ENCODE measurements at places on chromosomes 2 and 18. TPM values are rescaled to one million over a fixed set of nuclear protein-coding genes. Genes with fewer than 3 reads are reported as not detected.

DNA sequence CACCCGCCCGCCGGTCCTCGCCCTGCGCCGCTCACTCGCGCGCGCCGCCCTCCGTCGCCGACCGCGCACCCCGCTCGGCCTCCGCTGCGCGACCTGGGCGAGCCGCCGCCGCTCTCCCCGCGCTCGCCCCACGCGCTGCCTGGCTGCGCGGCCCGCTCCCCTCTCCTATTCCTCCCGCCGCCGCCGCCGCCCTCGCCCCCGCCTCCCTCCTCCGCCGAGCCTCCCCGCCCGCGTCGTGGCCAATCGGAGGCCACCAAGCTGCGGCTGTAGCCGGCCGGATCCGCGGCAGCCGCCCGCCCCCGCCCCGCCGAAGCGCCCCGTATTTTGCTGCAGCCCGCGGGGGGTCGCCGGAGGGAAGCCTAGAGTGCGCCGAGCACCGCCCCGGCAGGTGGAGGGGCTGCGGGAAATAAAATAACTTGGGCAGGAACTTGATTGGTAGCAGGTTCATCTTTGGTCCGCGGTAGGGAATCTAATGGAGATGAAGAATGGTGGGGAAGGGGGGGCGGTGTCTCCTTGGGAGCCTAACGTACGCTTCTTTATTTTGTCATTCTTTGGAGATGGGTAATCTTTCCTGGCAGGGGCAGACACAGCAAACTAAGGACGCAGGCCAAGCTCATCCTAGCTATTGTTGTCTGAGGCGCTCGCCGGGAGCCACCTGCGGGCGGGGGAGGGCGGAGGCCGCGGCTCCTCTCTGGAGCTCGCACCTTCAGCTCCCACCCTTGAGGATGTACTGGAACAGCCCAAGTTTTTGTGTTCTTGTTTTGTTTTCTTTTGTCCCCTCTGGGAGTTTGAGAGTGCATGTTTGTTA lies 1.1 kb upstream of the CDH2 start:
- peak; percentile 47 for DNase-seq

DNA sequence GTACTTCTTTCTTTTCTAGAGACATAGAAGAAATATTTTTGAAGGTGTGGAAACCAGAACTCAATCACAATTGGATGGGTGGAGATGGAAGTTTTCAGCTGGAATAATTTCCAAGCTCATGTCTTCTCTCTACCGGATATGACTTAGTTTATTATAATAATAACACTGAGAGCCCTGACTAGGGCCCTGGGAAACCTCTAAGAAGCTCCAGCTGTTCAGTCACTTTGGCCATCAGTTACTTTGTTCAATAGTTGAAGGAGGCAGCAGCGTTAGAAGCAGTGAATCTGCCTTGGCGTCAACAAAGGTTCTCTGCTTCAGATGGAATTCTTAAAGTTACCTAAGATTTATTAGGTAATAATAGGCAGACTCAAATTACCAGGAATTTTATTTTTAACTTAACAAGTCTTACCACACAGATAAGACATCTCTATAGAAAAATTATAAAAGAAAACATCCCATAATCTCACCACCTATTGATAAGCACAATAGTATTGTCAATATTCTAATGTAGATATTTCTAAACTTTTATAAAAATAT lies 293.8 kb upstream of the CHAC2 start:
- DNase-seq: no peak

DNA sequence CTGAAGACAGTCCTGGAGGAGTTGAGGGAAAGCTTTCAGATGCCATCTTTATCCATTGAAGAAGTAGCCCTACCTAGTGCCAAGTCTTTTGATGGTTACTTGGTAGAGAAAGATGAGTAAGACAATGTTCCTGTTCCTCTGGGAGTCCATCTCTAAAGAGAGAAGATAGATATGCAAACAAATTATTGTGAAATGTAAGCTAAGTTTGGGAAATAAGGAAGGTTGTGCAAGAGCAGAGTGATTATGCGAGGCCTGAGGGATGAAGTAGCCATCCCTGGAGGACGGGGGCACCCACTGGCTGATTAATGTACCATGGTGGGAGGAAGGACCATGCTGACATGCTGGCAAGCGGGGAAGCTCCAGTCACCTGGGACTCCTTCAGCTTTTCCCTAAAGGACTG lies 994 bp upstream of the DTNA start:
- DNase-seq: peak; percentile 69

DNA sequence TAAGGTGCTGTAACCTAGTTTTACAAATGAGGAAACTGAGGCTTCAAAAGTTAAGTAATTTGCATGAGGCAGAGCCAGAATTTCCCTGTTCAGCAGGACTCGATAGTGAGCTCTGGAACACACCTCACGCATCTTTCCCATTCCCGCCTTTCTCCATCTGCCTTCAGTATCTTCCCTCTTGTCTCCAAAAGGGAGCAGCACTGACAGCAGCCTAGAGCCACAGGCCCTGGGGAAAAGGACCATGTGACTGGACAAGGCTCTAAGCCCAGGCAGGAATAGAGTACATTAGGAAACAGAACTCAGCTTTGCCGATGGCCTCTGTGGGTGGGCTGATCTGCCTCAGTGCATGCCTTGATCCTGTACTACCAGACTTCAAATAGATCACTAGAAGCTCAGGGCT lies 21.5 kb downstream of the GPR155 start:
- no peak for DNase-seq

DNA sequence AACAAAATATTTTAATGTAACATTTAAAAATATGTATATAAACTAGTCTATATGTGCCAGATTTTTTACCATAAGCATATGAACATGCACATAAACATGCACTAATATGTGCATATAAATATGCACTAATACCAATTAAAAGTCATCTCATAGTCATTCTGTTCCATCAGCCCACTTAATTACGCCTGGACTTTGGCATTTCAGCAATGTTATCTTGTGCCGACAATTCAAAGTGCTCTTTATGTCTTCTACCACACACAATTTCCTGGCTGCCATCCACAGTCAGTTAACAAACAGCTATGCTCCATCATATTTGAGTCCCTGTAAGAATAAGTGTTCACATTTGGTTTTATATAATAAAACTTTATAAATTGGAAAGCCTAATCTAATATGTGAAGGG lies 92.6 kb upstream of the TSPYL6 start:
- DNase-seq: peak; percentile 76

The CXCR1 gene
- not detected for total RNA-seq

DNA sequence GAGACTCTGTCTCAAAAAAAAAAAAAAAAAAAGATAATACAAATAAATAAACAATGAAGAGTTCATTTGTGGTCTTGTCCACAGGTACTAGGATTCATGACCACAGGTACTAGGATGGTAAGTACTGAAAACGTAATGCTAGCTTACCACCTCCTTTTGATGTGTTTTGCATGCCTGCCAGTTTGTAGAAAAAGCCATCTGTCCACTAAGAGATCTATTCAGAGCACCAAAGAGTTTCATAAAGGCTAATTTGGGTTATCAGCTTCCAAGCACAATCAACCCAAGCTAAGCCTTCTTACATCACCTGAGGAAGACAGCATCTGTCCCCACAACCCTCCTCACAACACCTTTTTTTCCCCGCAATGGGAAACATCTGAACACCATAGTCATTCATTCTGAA lies 477.2 kb downstream of the ZEB2 start:
- DNase-seq: no peak

The VIT gene
- not detected for total RNA-seq

DNA sequence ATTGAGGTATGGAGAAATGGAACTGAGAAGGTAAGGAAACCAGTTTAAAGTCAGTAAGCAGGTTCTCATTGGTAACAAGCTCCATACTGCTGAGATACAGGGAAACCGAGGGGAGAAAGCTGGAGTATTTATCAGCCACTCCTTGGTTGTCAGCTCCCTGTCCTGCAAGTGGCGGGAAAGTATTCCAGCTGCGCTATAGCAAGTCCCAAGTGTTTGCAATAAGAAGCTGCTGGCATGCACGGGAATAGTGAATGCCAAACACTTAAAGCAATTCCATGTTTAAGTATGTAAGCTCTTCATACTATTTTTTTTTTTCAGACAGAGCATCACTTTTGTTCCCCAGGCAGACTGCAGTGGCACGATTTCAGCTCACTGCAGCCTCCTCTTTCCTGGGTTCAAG lies 1601.1 kb downstream of the SUCLG1 start:
- DNase-seq: no peak

DNA sequence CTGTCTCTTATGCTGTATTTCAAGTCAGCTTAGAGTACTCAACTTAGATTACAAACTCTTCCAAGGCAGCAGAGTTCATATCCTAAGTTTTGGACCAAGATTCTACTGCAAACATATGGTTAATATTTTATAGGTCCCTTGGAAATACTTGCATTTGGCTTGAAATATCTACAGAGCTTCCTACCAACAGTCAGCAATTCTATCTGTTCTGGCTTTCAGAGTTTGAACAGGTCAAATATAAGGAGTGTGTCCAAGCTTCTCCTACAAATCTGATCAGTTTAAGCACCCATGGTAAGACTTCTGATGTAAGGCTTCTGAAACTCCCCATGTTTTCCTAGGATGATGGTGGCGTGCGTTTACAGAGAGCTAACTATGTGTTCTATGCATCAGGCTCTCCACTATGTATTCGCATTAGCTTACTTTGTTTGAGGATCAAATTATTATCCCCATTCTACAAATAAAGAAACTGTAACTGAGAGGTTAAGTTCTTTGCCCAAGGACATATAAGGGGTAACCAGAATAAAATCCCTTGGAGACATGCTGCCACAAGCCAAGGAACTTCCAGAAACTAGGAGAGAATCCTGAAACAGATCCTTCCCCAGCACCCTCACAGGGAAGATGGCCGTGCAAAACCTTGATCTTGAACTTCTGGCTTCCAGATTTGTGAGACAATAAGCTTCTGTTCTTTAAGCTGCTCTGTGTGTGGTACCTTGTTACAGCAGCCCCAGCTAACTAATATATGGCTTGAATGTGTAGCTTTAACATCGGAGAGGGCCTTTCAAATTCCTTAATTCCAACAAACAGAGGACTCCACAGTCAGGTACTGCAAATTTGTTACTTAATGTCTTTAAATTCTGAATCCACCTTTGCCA lies 55.1 kb downstream of the ATP8B1 start:
- DNase-seq: no peak

DNA sequence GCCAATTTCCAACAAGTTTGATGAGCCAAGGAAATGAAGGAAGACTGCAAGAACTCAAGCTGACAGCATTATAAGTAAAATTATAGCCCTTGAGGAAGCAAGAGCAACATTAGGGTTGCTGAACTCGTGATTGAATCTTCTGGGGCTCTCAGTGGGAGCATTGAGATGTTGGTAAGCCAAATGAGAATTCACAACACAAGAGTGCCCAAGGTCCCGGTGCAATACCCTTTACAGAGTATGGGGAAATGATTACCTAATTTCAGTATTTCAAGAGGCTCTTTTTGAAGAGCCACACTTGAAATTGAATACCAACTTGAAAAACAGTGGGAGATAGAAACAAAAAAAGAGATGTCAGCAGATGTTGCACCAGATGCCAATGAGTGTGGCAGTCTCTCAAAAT lies 554.5 kb downstream of the STK39 start:
- DNase-seq: no peak

DNA sequence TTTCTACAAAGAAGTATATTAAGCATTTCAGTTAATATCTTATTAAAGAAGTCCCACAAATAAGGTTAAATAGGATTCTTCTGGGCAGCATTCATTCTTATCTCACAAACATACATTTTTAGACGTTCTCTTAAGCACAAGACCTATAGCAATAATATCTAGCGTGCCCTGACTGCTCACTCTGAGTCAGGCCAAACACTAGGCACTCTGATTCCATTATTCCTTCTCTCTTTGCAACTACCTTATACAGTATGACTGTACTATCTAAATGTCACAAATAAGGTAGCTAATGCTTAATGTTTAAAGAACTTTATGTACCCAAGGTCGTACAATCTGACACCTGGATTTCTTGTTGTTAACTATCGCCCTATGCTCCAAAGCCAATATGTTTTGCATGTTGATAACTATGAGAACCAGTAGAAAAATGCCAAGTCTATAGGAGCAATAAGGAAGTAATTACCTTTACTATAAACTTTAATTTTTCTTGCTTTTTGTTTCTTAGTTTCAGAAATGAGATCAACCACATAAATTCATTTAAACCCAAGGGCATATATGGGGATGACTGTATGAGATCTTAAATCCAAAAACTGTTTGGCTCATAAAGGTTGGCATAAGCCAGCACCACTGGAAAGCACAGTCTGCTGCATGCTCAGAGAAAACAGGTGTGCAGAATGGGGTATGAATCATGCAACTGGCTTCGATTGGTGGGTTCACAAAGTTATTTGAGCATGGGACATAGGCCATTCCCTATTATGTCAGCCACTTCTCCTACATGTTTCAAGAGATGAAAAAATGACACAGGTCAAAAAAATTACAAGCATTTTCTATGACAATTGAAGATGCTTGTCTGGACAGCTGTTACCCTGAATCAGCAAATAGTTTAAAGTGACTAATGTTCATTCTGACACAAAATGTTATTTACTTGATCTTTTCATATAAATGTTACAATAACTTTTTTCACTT lies 352.0 kb downstream of the IRS1 start:
- DNase-seq: peak; percentile 77

GRCh38 chr2:58906081-58906645 lies 665.0 kb upstream of the FANCL start:
- DNase-seq: no peak

DNA sequence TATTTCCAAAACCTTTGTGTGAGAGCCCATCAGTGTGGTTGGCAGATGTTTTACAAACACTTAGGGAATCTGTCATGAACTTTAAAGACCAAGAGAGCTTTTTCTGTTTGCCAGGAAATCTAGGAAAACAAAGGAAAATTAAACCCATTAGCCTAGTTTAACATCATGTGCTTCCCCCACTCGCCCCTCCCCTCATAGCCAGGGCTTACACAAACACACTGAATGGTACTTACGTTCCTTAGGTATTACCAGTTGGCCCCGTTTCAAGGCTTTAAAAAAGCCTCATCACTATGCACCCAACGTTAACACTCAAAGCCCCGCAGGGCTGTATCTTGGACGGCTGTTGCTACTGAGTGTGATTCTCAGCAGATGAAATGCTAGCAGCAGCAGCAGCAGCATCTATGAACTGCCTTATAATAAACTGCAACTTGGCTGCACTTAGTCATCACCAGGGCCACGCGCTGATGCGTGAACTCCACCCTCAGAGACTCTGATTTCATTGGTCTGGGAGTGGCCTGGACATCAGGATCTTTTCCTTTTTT lies 20.1 kb upstream of the TTC39C start:
- peak; percentile 89 for DNase-seq

DNA sequence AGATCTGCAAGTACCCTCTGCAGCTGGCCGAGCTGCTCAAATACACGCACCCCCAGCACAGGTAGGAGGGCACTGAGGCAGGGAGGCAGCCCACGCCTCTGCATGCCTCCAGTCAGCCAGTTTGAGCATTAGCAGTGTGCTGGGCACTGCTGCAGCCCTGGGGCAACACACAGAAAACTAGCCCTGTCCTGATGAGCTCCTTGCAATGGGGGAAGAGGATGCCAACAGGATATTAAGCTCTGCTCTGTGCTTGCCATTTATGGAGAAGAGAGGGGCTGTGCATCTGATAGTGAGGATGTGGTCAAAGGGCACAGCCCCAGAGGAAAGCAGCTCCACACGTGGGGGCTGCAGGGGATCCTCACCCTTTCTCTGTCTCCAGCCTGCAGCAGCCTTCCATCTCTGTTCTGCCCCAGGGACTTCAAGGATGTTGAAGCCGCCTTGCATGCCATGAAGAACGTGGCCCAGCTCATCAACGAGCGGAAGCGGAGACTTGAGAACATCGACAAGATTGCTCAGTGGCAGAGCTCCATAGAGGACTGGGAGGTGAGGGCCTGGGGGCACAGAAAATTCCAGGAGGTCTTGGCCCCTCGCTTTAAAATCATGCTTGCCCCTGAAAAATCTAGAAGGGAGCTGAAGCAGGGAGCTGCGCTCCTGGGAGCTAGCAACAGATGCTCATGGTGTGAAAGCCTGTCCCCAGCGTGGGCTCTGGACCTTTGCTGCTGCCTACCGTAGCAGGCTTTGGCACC lies 51.7 kb downstream of the FAM168B start:
- DNase-seq: no peak

The RETREG2 gene
- total RNA-seq: 54.8 TPM

Data from astrocyte (in vitro differentiated cells and primary cell).